Right lobe of liver (tissue), 6 donors: ENCODE measurements at places on chromosomes 3 and 15. TPM values are rescaled to one million over a fixed set of nuclear protein-coding genes. Genes with fewer than 3 reads are reported as not detected.

Gene NSMCE3
- total RNA-seq = 3.3 TPM

Gene OR5K4
- total RNA-seq = not detected

Gene SLC30A4
- 2.1 TPM for total RNA-seq

Gene DNASE1L3
- 44.6 TPM for total RNA-seq

Gene IL12A
- not detected for total RNA-seq

Gene GOLGA8T
- 0.58 TPM for total RNA-seq

Gene LIPH
- total RNA-seq = not detected

Gene ENTPD3
- not detected for total RNA-seq

Gene ANKRD63
- total RNA-seq = not detected

GRCh38 chr15:64611085-64611725 is 150.8 kb downstream of the ZNF609 start:
- no peaks in the 10 kb centered on the region for H3K36me3 ChIP-seq
- H3K27me3 ChIP-seq = no peaks in the 10 kb centered on the region
- peaks cover 17% of the 10 kb centered on the region for H3K4me1 ChIP-seq
- H3K27ac ChIP-seq = no peak overlapping the region
- H3K4me3 ChIP-seq = no peak overlapping the region

GRCh38 chr3:113985541-113985940 is 37.7 kb downstream of the ZDHHC23 start:
- no peak overlapping the region for H3K4me3 ChIP-seq
- H3K4me1 ChIP-seq = no peaks in the 10 kb centered on the region
- DNase-seq = no peak
- no peak overlapping the region for H3K27ac ChIP-seq
- no peaks in the 10 kb centered on the region for H3K27me3 ChIP-seq
- no peaks in the 10 kb centered on the region for H3K36me3 ChIP-seq

- no peaks in the 10 kb centered on the region for H3K27me3 ChIP-seq
- no peak for DNase-seq
- H3K27ac ChIP-seq = no peak overlapping the region
- no peak overlapping the region for H3K4me3 ChIP-seq
Observed at GRCh38 chr3:119235151-119235550, 5.5 kb downstream of the B4GALT4 start.

DNA sequence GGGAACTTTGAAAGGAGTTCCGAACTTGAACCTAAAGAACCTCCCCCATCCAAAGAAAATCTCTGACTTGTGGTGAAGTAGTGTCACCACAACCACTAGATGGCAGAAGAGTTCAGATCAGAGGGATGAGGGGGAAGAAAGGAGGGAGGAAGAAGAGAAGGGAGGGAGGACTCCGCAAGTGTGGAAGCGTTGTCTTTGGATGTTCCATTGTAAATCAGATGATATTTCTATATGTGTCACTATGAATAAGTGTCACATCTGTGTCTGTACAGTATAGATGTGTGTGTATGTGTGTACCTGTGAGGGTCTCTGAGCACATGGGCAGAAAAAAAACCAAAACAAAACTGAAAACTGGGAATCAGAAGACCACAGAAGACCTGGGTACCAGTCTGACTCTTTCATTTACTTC is 16.9 kb downstream of the SLC24A1 start:
- no peak overlapping the region for H3K27ac ChIP-seq
- H3K4me3 ChIP-seq = no peak overlapping the region
- H3K4me1 ChIP-seq = no peaks in the 10 kb centered on the region
- DNase-seq = no peak

DNA sequence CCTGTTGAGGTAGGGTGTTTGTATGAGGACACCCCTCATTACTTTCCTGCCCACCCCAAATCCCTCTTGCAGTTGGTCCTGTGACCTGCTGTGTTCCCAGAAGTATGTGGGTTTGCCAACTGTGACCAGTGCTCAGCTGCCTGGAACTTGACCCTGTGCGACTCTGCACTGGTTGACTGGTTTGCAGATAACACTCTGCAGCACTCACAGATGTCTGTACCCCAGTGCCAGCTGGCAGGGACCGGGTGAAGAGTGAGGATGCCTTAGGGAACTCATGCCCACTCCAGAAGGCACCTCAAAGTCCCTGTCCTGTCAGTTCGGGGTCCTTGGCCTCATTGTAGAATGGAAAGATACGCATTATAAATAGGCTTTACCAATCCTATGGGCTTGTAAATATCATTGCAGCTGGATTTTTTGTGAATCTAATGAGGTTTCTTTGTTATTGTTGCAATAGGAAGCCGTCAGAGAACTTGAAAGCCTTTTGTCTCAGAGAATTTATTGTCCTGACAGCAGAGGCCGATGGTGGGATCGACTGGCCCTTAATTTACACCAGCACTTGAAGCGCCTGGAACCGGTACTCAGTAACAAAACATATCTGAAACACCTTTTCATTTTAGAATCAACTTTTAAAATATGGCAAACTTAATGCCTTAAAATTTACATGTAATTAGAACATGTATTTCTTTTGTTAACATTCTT is 18.2 kb downstream of the FAN1 start:
- H3K27ac ChIP-seq = no peak overlapping the region
- no peaks in the 10 kb centered on the region for H3K4me1 ChIP-seq
- no peak overlapping the region for H3K4me3 ChIP-seq
- H3K36me3 ChIP-seq = no peaks in the 10 kb centered on the region
- H3K27me3 ChIP-seq = no peaks in the 10 kb centered on the region

- no peak for DNase-seq
- H3K36me3 ChIP-seq = no peaks in the 10 kb centered on the region
- H3K27me3 ChIP-seq = no peaks in the 10 kb centered on the region
- no peak overlapping the region for H3K27ac ChIP-seq
- H3K4me1 ChIP-seq = no peaks in the 10 kb centered on the region
- H3K4me3 ChIP-seq = no peak overlapping the region
Observed at GRCh38 chr15:27089233-27089586, 118.2 kb downstream of the GABRG3 start.

- no peak for DNase-seq
- no peak overlapping the region for H3K27ac ChIP-seq
- H3K4me3 ChIP-seq = no peak overlapping the region
- peaks cover 8% of the 10 kb centered on the region for H3K4me1 ChIP-seq
Observed at GRCh38 chr15:66834881-66835878, 133.1 kb downstream of the SMAD6 start.

GRCh38 chr15:61441891-61442290 is 212.8 kb upstream of the RORA start:
- no peak overlapping the region for H3K4me3 ChIP-seq
- no peak overlapping the region for H3K27ac ChIP-seq
- no peaks in the 10 kb centered on the region for H3K27me3 ChIP-seq
- DNase-seq = no peak
- H3K4me1 ChIP-seq = no peaks in the 10 kb centered on the region

GRCh38 chr15:34652726-34653033 is 69.2 kb upstream of the GOLGA8B start:
- no peaks in the 10 kb centered on the region for H3K27me3 ChIP-seq
- DNase-seq = no peak
- H3K4me3 ChIP-seq = no peak overlapping the region

DNA sequence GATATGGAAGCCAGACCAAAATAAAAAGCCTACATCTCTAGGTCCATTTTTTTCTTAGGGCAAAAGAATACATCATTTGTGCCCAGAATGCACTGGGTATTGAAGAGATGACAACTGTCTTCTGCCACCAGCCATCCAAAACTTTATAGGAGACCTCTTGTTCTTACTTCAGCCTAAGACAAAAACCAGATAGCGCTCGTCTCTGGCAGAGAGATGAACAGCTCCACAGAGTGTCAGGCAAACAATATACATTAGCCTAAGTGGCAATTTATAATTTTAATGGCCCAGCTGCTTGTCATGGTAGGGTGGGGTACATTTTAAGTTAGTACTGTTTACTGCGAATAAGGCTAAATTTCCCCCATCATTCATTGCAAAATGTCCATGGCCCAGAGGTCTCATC is 38.9 kb upstream of the PIAS1 start:
- no peak for DNase-seq
- no peaks in the 10 kb centered on the region for H3K4me1 ChIP-seq
- no peak overlapping the region for H3K4me3 ChIP-seq
- no peak overlapping the region for H3K27ac ChIP-seq

GRCh38 chr15:48565560-48566482 is 79.7 kb downstream of the FBN1 start:
- no peak overlapping the region for H3K27ac ChIP-seq
- no peaks in the 10 kb centered on the region for H3K36me3 ChIP-seq

DNA sequence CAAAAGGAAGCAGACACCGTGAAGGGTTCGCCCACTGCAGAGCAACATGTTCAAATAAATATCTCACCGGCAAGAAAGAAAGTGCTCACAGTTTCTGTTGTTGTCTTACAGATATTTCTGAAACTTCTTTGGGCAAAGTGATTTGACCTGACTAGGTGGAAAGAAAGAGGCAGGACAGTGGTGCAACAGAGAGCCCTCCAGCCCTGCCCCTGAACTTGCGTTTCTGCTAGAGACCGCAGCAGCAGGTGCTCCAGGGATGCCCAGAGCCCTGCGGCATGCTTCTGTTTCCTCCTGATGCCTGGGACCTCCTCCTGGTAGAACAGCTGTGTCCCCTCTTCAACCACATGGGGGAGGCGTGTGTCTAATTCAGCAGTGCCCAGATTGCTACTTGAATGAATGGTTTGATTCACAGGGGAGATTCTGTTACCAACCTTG is 123.4 kb downstream of the ATP10A start:
- H3K4me3 ChIP-seq = no peak overlapping the region
- no peaks in the 10 kb centered on the region for H3K36me3 ChIP-seq
- no peak overlapping the region for H3K27ac ChIP-seq
- DNase-seq = no peak
- H3K27me3 ChIP-seq = no peaks in the 10 kb centered on the region

GRCh38 chr3:73469331-73469730 is 155.4 kb downstream of the PDZRN3 start:
- no peak overlapping the region for H3K27ac ChIP-seq
- H3K36me3 ChIP-seq = no peaks in the 10 kb centered on the region
- no peaks in the 10 kb centered on the region for H3K4me1 ChIP-seq
- DNase-seq = no peak
- no peaks in the 10 kb centered on the region for H3K27me3 ChIP-seq

GRCh38 chr3:69536306-69537020 is 150.6 kb upstream of the FRMD4B start:
- H3K4me1 ChIP-seq = no peaks in the 10 kb centered on the region
- no peak overlapping the region for H3K27ac ChIP-seq
- H3K27me3 ChIP-seq = no peaks in the 10 kb centered on the region
- DNase-seq = no peak
- H3K36me3 ChIP-seq = no peaks in the 10 kb centered on the region

- no peaks in the 10 kb centered on the region for H3K27me3 ChIP-seq
- no peaks in the 10 kb centered on the region for H3K36me3 ChIP-seq
- no peak for DNase-seq
- no peak overlapping the region for H3K4me3 ChIP-seq
- no peaks in the 10 kb centered on the region for H3K4me1 ChIP-seq
Observed at GRCh38 chr15:40796041-40796440, 10.8 kb upstream of the ZFYVE19 start.

GRCh38 chr15:38945551-38946298 is 381.1 kb upstream of the RASGRP1 start:
- no peaks in the 10 kb centered on the region for H3K27me3 ChIP-seq
- H3K4me3 ChIP-seq = no peak overlapping the region
- no peaks in the 10 kb centered on the region for H3K4me1 ChIP-seq
- H3K27ac ChIP-seq = no peak overlapping the region
- DNase-seq = no peak

DNA sequence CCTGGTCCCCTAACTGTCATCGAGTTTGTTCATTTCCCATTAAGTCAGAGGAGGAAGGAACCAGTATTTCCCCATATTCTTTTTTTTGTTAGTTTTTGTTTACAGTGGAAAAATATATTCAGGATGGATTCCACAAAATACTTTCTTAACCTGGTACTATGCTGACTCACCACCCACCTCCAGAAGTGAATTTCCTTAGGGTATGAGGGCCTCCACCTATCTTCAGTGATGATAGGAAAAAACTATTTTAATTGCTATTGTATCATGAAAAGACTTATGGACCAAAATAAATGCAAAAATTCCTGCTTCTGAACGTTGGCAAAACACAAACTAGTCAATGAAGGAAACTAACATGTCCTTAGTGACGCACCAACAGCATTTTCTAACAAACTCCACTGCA is 64.2 kb upstream of the FOXP1 start:
- H3K36me3 ChIP-seq = no peaks in the 10 kb centered on the region
- no peak overlapping the region for H3K4me3 ChIP-seq
- H3K27ac ChIP-seq = no peak overlapping the region
- H3K27me3 ChIP-seq = no peaks in the 10 kb centered on the region
- no peak for DNase-seq

DNA sequence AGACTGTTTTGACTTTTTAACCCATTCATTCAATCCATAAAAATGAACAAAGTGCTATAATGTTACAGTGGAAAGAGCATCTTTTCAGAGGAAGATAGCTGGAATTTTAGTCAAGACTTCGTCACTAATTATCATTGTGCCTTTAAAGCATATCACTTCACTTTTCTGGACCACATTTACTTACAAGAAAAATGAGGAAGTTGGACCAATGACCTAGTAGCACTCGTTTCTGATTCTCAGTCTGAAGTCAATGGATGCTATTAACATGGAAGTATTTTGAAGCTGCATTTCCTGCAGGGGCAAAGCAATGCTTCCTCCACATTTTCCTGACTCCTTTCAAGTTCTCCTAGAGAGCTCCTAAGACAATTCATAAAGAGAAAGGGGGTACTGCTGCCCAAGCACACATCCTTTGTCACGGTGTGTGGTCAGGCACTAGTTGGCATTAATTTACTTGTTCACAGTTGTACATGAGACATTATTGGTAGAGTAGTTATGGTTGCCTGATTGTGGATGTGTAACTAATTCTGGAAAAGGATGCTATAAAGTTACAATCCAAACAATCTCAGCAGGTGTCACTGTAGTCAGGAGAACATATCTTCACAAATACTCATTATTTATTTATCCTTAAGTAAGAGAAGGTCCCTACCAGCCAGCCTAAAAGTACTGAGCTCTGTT is 1049.1 kb downstream of the FHIT start:
- no peaks in the 10 kb centered on the region for H3K4me1 ChIP-seq
- DNase-seq = no peak
- H3K36me3 ChIP-seq = no peaks in the 10 kb centered on the region
- H3K4me3 ChIP-seq = no peak overlapping the region
- no peak overlapping the region for H3K27ac ChIP-seq
- H3K27me3 ChIP-seq = no peaks in the 10 kb centered on the region

DNA sequence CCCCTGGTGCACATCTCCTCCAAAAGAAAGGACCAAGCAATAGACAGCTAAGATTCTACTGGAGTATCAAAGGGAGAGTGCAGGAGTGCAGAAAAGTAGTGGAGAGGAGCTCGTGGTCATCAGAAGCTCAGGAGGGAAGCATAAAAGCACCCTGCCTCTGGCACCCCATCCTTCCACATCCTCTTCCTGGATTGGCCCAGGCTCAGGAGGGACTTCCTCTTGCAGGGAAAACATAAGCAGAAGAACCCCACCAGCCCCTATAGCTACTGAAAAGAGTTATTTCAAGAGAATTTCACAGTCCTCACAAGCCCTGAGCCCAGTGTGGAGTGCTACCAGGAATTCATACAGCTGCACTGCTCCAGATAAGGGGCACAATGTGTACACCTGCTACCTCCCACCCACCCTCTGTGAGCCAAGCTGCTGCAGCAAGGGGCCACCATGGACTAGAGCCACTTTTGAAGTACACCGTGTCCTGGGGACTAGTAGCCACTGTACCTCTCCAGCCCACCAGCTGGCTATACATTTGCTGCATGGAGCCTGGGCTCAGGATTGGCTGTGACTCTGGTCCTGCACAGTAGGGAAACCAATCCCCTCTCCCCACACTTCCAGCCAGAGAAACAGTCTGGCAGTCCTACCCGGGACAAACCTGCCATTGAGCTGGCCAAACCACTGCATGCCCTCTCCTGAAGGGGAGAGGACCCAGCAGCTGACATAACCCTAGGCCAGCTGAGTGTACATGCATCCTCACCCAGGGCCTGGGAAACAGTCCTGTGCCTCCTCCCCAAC is 43.0 kb downstream of the CD200R1 start:
- H3K36me3 ChIP-seq = no peaks in the 10 kb centered on the region
- H3K4me3 ChIP-seq = no peak overlapping the region
- no peaks in the 10 kb centered on the region for H3K4me1 ChIP-seq
- DNase-seq = no peak
- no peaks in the 10 kb centered on the region for H3K27me3 ChIP-seq
- H3K27ac ChIP-seq = no peak overlapping the region
